Activated T-helper 1 cell treated with anti-CD3 and anti-CD28 coated beads, Interleukin-12 subunit alpha, Interleukin-12 subunit beta, Interleukin-2, Interleukin-4 antibody, amounts not matched to agents 30 ng/mL and 10 ng/mL and 1 ng/mL, durations not matched to agents 14 hours and 24 hours and 36 hours (primary cell): ENCODE measurements at places on chromosomes 16 and 17. TPM values are rescaled to one million over a fixed set of nuclear protein-coding genes. Genes with fewer than 3 reads are reported as not detected.
A peak's percentile ranks its signal among the peaks of the same experiment; 100 is the strongest.

- DNase-seq: no peak
These were observed 18.6 kb downstream of the AP2B1 start for GRCh38 chr17:35605678-35606077.

DNA sequence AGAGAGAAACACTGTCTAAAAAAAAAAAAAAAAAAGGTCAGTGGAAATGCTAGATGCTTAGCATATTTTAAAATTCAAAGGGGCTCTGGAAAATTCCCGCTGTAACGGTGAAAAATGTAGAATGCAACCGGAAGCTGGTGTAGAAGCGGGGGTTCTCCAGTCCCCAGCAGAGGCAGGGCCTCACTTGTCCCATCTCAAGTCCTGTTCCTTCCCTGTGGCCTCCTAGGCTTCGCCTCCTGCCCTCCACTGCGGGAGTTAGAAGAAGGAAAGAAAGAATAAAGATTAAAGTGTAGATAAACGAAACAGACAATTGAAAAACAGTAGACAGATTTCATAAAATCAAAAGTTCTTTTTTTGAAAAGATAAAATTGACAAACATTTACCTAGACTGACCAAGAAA is 14.8 kb upstream of the ZNF287 start:
- DNase-seq: no peak

GRCh38 chr17:77877036-77877435 is 81.5 kb upstream of the TNRC6C start:
- no peak for DNase-seq

GRCh38 chr17:46163316-46163715 is 29.9 kb downstream of the KANSL1 start:
- no peak for DNase-seq

DNA sequence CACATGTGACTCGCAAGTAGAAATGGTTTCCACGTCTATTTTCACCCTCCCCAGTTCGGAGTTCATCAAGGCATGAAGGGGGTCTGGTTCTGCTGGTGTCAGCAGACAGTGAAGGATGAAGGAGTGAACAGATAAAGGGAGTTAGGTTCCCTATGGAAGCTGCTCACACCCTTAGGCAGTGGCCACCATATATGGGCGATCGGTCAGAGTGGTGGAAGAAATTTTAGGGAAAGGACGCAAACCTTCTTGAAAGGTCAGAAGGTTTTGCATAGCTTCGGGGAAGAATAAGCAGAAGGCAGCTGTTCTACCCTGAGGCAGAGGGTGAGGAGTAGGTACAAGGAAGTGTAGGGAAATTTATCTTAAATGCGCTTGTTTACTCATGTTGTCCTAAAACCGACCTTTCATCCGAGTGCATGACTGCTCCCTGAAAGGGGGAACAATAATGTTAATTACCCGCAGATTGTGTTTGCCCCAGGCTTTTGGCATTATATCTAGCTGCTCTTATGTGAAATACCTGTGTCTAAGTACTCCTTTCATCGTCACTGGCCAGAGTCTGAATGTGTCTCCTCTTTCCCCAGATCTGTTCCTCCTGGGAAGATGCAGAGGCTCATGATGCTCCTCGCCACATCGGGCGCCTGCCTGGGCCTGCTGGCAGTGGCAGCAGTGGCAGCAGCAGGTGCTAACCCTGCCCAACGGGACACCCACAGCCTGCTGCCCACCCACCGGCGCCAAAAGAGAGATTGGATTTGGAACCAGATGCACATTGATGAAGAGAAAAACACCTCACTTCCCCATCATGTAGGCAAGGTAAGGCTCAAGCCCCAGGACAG is 12.5 kb downstream of the CDH5 start:
- DNase-seq: no peak

DNA sequence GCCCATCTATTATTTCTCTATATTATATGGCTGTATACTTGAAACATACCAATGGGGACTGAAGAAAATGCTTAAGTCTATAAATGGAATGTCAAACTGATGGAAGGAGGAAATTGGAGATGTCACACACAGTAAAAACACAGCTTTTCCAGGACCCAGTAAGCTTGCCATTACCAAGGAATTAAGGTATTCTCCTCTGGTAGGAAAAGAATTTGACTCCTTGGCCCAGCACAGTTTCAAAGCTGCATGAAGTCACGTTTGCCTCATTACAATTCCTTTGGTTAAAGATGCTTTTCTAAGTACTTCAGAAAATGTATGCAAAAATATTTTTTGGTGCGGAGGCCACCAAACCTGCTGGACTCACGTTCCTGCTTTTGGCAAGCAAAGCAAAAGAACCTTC is 48.5 kb downstream of the CDH13 start:
- DNase-seq: no peak

GRCh38 chr17:42193969-42194899 is at the start of gene GHDC:
TSS of gene GHDC (minus strand) at chr17:42194494. CDS start at chr17:42193581, 913 bp downstream.
- peak; percentile 80 for DNase-seq

- DNase-seq: peak; percentile 33
These were observed 7.8 kb downstream of the PMP22 start for GRCh38 chr17:15257258-15257788.

- no peak for DNase-seq
These were observed 2.5 kb downstream of the C1QTNF8 start for GRCh38 chr16:1093284-1094123.

DNA sequence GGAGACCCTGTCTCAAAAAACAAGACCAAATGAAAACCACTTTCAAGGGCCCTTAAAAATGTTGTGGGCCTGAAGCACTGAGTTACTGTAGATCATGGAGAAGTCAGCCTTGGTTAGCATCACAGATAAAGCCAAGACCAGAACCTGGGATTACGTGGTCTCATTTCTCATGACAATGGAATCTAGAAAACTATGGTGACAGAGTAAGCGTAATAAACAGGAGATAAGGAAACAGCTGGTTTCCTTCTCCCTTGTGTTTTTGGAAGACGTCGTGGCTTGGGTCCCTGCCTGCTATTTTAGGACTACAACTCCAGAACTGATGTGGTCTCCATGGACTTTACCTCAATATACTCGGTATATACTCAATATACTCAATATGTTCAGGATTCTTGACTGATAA is 180.7 kb upstream of the ZFHX3 start:
- DNase-seq: no peak

GRCh38 chr16:53566552-53567245 is 63.7 kb upstream of the AKTIP start:
- DNase-seq: no peak

DNA sequence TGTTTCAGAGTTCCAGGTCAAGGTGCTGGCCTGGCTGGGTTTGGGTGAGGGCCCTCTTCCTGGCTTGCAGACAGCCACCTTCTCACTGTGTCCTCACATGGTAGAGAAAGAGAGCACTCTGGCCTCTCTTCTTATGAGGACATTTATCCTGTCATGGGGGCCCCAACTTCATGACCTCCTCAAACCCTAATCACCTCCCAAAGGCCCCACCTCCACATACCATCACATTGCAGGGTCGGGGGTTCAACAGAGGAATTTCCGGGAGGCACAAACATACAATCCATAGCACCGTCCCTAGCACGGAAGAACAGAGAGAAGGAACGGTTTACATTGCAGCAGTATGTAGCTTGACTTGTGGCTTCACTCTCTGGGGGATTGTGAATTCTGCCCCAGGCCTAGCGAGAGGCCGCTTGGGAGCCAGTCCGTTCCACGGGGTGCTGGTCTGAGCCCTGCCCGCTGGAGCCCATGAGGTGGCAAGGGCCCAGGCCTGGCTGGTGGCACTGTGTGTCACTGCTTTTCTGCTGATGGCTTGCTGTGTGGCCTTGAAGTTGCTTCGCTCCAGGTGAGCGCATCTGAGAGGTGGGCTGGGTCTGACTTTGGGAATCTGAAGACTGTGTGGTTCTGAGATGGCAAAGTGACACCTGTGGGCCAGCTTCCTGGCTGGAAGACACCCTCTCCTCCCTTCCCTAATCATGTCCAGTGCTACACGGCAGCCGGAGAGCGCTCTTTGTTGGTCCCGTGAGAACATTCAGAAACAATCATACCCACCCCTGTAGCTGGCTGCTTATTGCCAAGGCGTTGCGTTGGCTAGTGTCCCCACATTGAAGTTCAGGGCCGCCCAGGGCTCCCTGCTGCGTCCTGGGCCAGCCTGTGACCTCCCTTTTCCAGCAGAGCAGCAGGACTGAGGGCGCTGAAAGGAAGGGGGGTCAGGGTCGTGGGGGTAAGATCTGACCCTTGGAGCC is 98.3 kb downstream of the CMIP start:
- no peak for DNase-seq

GRCh38 chr16:66004699-66005098 is 361.8 kb upstream of the CDH5 start:
- no peak for DNase-seq

- DNase-seq: no peak
These were observed 83.5 kb downstream of the BMERB1 start for GRCh38 chr16:15517743-15518377.

GRCh38 chr16:68375801-68376536 is 65.2 kb downstream of the PRMT7 start:
- DNase-seq: no peak

- no peak for DNase-seq
These were observed 19.7 kb downstream of the ARHGAP17 start for GRCh38 chr16:24995469-24995868.

GRCh38 chr16:11051879-11052808 is 107.8 kb downstream of the CLEC16A start:
- peak; percentile 75 for DNase-seq

DNA sequence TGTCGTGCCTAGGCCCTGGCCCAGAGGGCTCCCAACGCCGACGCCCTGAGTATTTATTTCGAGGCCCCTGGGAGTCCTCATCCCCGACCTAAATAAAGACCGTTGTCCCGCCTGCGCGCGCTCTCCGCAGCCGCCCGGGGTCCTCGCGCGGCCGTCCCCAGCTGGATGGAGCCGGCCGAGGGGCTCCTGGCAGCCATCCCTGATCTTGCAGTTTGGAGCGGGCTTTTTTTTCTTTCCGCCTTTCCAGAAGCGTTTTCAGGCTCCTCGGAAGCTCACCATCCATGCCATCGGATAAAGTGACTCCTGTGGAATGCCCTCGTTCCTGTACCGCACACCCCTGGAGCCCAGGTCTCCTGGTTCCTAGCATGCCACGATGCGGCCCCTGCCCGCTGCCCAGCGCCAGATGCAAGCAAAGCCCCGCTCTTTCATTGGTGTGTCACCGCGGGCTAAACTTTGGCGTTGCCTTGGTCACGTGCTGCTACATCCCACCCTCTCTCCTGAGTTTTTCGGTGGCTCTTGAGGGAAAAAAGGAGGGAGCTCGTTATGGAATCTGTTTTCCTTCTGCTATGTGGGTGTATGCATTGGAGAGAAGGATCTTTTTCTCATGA is 716 bp downstream of the TMEM94 start:
- no peak for DNase-seq

DNA sequence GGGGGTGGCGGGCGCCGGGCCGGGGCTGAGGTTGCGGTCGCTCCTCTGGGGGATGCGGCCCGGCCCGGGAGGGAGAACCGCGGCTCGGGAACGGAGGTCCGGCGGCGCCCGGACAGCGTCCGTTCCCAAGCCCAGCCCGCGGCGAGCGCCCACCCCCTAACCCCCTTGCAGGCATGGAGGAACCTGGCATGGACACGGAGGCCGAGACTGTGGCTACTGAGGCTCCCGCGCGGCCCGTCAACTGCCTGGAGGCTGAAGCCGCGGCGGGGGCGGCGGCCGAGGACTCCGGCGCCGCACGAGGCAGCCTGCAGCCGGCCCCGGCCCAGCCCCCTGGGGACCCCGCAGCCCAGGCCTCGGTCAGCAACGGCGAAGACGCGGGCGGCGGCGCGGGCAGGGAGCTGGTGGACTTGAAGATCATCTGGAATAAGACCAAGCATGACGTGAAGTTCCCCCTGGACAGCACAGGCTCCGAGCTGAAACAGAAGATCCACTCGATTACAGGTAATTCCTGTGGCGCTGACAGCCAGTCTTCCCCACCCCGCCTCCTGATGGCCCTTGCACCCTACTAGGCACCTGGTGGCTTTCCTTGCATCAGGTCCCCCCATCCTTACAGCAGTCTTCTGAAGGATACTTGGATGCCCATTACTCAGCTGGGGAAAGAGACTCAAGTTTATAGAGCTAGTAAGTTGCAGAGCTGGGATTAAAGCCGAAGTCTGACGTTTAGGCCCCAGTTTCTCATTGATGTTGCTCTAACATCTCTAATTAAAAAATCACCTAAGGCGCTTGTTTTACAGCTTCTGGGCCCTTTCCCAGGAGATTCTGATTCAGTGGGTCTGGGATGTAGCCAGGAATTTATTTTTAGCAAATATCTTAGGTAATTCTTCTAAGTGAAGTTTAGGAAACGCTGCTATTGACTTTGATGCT is 514 bp downstream of the UBFD1 start:
- peak; percentile 26 for DNase-seq

- DNase-seq: peak; percentile 27
These were observed 35.1 kb upstream of the IL21R start for GRCh38 chr16:27366687-27367460.

DNA sequence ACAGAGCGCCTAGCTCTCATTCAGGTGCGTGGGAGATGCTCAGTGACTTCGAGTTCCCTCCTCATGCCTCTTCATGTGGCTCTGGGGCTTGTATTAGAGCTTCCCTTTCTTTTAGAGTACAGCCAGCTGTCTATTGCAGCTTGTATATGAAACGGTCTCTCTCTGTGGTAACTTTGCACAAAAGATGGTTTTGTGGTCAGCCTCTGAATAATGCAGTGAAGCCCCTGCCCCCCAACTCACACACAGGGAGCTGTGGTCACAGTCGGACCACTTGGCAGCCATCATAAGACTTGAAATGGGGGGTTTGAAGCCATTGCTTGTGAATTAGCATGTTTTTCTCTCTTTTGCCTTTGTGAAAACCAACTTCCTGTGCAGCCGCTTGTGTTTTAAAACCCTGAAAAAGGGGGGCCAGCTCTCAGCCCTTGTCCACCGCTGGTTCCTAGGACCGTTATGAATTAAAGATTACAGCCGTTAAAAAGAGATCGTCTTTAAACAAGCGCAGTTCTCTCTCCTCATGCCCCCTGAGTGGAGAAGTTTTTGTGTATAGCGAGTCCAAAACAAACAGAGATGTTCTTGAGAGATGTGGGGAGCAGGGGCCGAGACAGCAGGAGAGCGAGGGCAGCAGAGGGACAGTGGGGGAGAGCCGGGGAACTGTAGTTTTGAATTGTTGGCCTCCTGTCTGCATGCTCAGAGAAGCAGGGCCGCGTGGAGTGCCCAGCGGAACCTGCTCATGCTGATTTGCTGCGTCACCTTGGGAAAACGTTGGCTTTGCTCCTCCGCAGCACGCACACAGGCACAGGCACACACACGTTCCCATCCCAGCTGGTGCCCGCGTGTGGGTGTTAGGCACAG is 199.0 kb downstream of the MSI2 start:
- DNase-seq: peak; percentile 33

- no peak for DNase-seq
These were observed 16.7 kb downstream of the IL34 start for GRCh38 chr16:70662991-70663523.

GRCh38 chr16:54901606-54902005 is 29.1 kb upstream of the IRX5 start:
- DNase-seq: no peak

The ASGR2 gene
- not detected in 2 replicates for total RNA-seq

The EEF2KMT gene
- total RNA-seq: 27.5 and 27.7 TPM in 2 replicates

The CLDN7 gene
- total RNA-seq: 0.15 and 0.60 TPM in 2 replicates

The DNAI2 gene
- total RNA-seq: 0.12 and 0.18 TPM in 2 replicates

The KRTAP2-2 gene
- total RNA-seq: not detected in 2 replicates

The TPSAB1 gene
- not detected in 2 replicates for total RNA-seq

The MYH8 gene
- total RNA-seq: not detected in 2 replicates

The KRT24 gene
- total RNA-seq: not detected in 2 replicates

The KRT13 gene
- not detected in 2 replicates for total RNA-seq

The ADAM11 gene
- 0.32 and 0.52 TPM in 2 replicates for total RNA-seq

The CCDC78 gene
- total RNA-seq: 5.8 and 7.8 TPM in 2 replicates

The CSF3 gene
- total RNA-seq: not detected in 2 replicates
